ENCODE measurements at places on chromosomes 7 and 10.
A peak's percentile ranks its signal among the peaks of the same experiment; 100 is the strongest.

DNA sequence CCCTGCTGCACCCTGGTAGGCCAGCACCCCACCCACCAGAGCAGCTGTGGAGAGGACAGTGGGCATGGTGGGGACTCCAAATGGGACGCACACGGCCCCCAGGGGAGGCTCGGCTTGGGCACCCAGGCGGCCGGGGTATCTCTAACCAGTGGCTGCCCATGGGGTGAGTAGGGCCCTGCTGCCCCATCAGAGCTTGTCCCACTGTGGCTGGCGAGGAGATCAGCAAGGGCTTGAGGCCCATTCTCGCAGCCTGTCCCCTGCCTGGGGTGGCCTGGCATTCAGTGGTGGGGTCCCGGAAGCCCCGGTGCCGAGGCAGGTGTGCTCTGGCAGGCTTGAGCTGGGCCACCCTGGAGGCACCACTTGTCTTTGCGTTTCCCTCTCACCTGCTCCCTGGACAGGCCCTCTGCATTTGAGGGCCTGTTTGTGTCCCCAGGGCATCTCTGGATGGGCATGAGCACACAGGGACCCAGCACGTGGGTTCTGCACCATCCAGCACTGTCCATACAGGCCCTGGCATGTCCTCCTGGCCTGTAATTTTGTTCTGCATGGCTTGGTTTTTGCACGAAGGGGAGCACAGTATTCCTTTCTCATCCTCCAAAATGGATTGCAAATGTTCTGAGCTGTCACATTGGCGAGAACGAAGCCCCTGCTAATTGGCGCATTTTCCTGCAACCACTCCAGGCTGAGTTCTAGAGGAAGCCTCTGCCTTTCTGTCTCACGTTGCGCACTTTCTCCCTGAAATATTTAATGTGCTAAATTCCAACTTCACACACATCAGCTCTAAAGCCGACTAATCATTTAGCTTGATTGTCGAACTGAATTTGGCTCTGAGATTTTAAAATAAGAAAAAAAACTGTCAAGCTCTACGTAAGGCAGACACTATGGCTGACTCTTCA, 27.2 kb downstream of the PWWP2B start:
- no peaks in the 10 kb centered on the region for H3K27me3 ChIP-seq
- H3K4me1 ChIP-seq, result peaks cover 31% of the 10 kb centered on the region
- H3K4me3 ChIP-seq, result no peak overlapping the region
- peak; percentile 62 for DNase-seq
- H3K27ac ChIP-seq, result no peak overlapping the region

GRCh38 chr7:124773938-124774337, 8.3 kb upstream of the GPR37 start:
- no peak overlapping the region for H3K27ac ChIP-seq
- no peak overlapping the region for H3K4me3 ChIP-seq
- H3K36me3 ChIP-seq, result no peaks in the 10 kb centered on the region

DNA sequence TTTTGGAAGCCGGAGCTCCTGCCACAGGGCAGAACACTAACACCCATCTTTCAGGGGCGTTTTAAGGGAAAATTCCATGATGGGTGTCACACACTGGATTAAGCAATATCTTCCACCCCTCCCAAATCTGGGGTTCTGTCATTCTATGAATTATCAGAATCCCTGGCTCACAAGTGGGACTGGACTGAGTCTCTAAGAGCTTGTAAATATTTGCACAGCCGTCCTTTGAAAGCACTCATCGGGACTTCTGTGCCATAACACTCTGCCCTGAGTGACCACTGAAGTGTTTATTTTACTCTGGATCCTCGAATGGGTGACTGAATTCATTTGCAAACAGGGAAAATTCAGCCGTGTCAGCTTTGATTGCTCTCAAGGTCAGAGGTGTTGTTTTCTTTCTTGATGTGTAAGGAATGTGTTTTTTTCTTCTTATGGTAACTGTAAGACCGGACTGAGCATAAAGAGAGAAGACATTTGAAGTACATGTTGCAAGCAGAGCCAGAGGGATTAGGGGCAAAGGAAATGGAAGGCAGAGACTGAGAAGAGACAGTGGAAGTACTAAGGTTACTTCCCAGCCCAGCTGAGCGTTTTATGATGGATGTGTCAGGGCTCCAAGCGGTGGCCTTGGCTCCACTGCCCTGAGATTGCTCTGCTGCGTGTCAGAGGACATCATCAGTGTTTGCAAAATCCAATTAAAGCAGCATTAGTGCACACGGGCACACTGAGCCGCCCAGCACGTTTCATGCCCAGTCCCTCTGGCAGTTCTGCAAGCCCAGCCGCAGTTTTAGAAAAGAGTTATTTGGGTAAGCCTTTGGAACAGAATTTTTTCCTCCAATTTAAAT, 17.7 kb upstream of the GTPBP4 start:
- no peaks in the 10 kb centered on the region for H3K36me3 ChIP-seq
- DNase-seq, result peak; percentile 44
- H3K27ac ChIP-seq, result peak overlapping the region; percentile 37
- H3K4me1 ChIP-seq, result peaks cover 11% of the 10 kb centered on the region
- H3K4me3 ChIP-seq, result peak overlapping the region; percentile 19

DNA sequence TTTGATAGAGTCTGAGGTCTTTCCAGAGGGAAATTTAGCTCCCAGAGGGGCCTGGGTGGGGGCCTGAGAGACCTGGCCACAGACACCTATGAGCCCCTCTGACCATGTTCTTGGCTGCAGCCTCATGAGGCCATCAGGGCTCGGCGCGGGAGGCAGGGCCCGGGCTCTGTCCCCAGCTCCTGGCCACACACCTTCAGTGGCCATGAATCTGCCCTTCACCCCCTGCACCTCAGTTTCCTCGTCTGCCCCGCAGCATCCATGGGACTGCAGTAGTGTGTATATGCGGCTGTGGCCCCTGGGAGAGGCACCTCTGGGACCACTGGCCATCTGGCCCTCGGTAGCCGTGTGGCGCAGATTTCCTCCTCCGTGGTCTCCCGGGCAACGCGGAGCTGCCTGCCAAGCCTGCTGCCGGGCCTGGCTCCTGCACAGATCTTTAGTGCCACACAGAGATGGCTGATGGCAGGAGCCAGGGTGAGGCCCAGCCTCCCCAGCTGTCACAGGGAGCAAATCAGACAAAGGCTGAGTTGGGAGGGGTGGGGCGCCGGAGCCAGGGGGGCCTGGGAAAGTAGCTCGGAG, 23.6 kb upstream of the ADCYAP1R1 start:
- no peaks in the 10 kb centered on the region for H3K27me3 ChIP-seq
- DNase-seq, result no peak
- H3K36me3 ChIP-seq, result no peaks in the 10 kb centered on the region
- H3K4me1 ChIP-seq, result no peaks in the 10 kb centered on the region
- H3K27ac ChIP-seq, result no peak overlapping the region

DNA sequence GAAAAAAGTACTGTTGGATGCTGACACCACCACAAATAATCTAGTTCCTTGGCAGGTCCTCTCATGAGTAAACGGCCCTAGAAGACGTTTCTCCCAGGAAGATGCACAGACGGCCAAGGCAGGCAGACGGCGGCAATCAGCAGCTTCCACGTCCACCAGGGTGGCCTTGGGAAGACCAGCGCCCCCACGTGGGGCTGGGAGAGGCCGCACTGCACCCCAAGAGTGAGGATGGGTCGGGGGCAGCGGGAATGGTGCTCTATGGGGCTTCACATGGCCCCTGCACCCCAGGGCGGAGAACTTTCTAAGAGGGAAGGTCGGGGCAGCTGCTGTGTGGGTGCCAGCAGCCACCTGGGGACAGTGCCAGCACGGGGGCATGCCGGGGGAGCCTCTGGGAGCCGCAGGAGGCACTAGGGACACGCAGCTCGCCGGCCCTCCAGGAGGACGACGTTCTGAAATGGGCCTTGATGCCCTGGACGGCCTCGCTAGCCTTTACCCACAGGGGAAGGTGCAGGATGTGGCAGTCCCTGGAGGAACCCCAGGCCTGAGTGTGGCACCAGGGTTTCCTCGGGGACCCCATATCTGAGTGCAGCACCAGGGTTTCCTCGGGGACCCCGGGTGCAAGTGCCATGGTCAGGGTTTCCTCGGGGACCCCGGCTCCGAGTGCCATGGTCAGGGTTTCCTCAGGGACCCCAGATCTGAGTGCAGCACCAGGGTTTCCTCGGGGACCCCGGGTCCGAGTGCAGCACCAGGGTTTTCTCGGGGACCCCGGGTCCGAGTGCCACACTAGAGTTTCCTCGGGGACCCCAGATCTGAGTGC, 539.9 kb downstream of the DNAJB6 start:
- no peaks in the 10 kb centered on the region for H3K27me3 ChIP-seq
- H3K4me3 ChIP-seq, result no peak overlapping the region
- no peaks in the 10 kb centered on the region for H3K4me1 ChIP-seq
- no peak overlapping the region for H3K27ac ChIP-seq

- no peaks in the 10 kb centered on the region for H3K4me1 ChIP-seq
- no peak overlapping the region for H3K27ac ChIP-seq
- H3K4me3 ChIP-seq, result no peak overlapping the region
- no peak for DNase-seq
Measured at GRCh38 chr7:2126621-2127020, 106.1 kb downstream of the MAD1L1 start.

DNA sequence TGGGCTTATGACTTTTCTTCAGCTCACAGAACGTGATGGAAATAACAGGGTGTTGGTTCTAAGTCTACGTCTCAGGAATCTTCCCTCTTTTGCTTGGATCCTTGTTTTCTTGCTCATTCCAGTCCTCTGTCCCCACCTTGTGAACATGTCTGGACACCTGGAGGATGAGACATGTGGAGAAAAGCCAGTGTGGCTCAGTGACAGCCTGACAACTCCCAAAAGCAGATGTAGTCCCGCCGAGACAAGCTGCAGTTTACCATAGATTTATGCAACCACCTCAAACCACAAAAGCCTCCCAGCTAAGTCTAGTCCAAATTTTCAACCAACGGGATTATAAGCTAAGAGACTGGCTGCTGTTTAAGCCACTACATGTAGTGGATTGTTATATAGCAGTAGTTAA, 476.1 kb downstream of the SH2D4B start:
- H3K36me3 ChIP-seq, result no peaks in the 10 kb centered on the region
- H3K27ac ChIP-seq, result no peak overlapping the region
- H3K27me3 ChIP-seq, result no peaks in the 10 kb centered on the region
- H3K4me1 ChIP-seq, result no peaks in the 10 kb centered on the region

DNA sequence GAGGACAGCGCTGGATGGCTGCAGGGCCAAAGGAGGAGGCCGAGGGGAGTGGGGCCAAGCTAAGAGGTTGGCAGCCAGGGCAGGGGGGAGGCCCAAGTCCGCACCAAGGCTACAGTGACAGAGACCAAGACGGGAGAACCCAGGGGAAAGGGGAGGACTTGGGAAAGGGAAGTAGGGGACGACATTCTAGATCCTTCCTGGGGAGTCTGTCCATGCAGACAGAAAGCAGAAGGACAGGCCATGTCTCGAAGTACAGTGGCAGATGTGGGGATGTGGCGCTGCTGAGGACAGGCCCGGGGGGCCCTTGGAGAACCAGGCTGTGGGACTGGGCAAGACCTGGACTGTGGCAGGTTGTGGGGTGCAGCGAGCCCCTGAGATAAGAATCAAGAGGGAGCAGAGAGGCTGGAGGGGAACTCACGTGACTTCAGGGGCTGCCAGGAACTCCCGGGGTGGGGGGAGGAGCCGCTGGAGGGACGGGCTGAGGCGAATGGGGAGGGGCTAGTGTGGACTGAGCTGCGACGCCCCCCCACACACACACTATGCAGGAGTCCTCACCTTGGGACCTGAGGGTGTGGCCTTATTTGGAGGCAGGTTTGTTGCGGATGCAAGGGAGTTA, 68.5 kb upstream of the TNRC18 start:
- peaks cover 16% of the 10 kb centered on the region for H3K4me1 ChIP-seq
- no peak overlapping the region for H3K27ac ChIP-seq
- no peaks in the 10 kb centered on the region for H3K27me3 ChIP-seq

DNA sequence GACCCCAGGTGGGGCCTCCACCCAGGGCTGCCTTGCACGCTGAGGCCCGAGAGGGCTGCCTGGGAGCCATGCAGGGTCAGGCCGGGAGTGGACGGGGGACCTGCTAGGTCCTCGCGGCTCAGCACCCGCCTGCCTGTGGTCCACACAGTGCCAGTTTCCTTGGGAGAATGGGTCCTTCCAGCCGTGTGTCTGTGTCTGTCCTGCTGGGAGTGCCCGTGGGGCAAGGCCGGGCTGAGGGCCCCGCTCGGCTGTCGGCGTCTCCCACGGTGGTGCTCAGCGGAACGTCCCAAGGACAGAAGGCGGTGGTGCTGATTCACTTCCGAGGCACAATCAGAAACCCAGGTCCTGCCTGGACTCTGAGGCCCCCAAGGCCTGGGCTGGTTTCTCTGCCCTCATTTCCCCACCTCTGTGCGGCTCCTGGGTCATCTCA, 23.2 kb upstream of the GTPBP4 start:
- no peak overlapping the region for H3K27ac ChIP-seq
- H3K27me3 ChIP-seq, result no peaks in the 10 kb centered on the region
- no peaks in the 10 kb centered on the region for H3K4me1 ChIP-seq

GRCh38 chr7:151398446-151399304, 11.2 kb downstream of the WDR86 start:
- DNase-seq, result no peak
- no peaks in the 10 kb centered on the region for H3K4me1 ChIP-seq
- no peak overlapping the region for H3K4me3 ChIP-seq

GRCh38 chr10:126950401-126951105, 45.3 kb downstream of the DOCK1 start:
- H3K4me1 ChIP-seq, result no peaks in the 10 kb centered on the region
- H3K36me3 ChIP-seq, result no peaks in the 10 kb centered on the region
- H3K27me3 ChIP-seq, result no peaks in the 10 kb centered on the region
- no peak overlapping the region for H3K27ac ChIP-seq

DNA sequence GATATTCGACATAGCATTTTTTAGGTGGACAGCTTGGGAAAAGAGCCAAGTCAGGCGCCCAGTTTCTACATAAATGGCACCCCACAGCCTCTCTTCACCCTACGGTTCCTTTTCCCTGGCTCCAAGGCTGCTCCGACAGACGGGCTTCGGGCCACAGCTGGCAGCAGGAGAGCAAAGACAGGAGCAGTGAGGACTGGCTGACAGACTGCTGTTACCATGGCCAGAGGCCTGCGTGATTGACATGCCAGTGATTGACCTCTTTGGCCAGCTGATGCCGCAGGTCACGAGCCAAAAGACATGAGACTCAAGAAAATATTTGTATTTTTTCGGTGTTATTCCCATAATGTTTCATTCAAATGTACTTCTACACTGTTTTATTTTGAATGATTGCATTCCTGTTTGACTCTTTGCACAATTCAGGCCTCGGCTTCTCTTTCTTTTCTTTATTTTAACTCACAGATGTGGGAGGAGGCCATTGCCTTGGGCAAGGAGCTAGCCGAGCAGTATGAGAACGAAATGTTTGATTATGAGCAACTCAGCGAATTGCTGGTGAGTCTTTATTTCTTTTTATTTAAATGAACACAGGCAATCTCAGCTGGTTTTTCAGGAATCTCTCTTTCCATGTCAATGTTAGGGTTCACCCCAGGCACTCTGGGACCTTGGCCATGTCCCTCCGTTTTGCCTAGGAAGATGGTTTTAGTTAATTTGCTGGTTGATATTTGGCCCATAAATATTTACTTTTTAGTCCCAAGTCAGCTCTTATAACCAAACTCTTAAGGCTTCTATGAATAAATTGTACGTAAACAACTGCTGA, 146.3 kb upstream of the NPS start:
- no peak overlapping the region for H3K27ac ChIP-seq
- H3K27me3 ChIP-seq, result no peaks in the 10 kb centered on the region
- no peaks in the 10 kb centered on the region for H3K36me3 ChIP-seq
- no peak for DNase-seq
- no peaks in the 10 kb centered on the region for H3K4me1 ChIP-seq

Measured in pancreas (tissue), 10 donors.